ENCODE measurements at places on chromosomes 7 and 10.

GRCh38 chr10:92436611-92437010, 137.3 kb downstream of the IDE start:
- DNase-seq = no peak
- no peaks in the 10 kb centered on the region for H3K27me3 ChIP-seq
- H3K4me3 ChIP-seq = no peak overlapping the region
- no peaks in the 10 kb centered on the region for H3K4me1 ChIP-seq
- H3K36me3 ChIP-seq = no peaks in the 10 kb centered on the region

DNA sequence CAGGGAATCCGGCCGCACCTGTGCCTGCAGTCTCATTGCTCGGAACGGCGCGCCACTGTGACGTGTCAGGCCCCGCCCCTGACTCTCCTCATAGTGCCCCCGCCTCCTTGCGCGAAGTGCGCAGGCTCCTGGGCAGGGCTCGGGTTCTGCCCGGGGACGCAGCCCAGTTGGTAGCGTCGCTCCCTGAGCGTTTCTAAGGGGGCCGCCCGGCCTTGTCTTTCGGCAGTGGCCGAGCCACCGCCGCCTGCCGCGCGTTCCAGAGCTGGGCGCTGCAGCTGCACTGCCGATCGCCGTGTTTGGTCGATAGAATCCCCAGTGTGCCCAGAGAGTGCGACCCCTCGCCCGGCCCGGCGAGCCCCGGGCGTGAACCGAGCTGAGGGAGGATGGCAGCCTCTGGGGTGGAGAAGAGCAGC, at the start of gene KLHL7:
Gene KLHL7, plus strand, starts transcription at position 142 of the 413 bp plus-strand sequence. Its CDS starts 242 bp downstream, at position 384.
- peaks cover 17% of the 10 kb centered on the region for H3K4me1 ChIP-seq
- peak within 1 kb of the TSS; percentile 96 for H3K4me3 ChIP-seq
- DNase-seq = peak; percentile 78
- H3K27ac ChIP-seq = peak within 1 kb of the TSS; percentile 93
- no peaks in the 10 kb centered on the region for H3K27me3 ChIP-seq
- no peaks in the 10 kb centered on the region for H3K36me3 ChIP-seq

GRCh38 chr7:55488216-55488615, 84.1 kb downstream of the VOPP1 start:
- no peak overlapping the region for H3K27ac ChIP-seq
- H3K27me3 ChIP-seq = no peaks in the 10 kb centered on the region
- H3K4me3 ChIP-seq = no peak overlapping the region
- no peaks in the 10 kb centered on the region for H3K4me1 ChIP-seq
- H3K36me3 ChIP-seq = no peaks in the 10 kb centered on the region

- H3K36me3 ChIP-seq = no peaks in the 10 kb centered on the region
- DNase-seq = no peak
Measured at GRCh38 chr10:119283818-119284217, 76.4 kb downstream of the GRK5 start.

DNA sequence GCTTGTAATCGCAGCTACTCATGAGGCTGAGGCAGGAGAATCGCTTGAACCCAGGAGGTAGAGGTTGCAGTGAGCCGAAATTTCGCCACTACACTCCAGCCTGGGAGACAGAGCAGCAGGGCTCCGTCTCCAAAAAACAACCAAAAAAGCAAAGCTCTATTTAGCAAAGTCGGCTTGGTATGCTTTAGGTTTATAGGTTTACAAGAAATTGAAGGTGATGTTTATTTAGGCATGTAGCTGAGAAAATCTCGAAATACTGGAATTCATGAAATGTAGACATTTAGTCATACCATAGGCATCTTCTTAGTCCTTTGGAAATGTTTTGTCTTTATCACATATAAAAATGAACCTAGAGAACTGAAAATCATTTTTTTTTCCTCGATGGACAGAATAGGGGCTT, 453.8 kb upstream of the ANKRD30A start:
- DNase-seq = no peak
- no peaks in the 10 kb centered on the region for H3K4me1 ChIP-seq
- no peaks in the 10 kb centered on the region for H3K27me3 ChIP-seq
- no peak overlapping the region for H3K4me3 ChIP-seq
- H3K36me3 ChIP-seq = no peaks in the 10 kb centered on the region

Measured in Panc1 (cell line).